Iris pigment epithelial cell (primary cell): ENCODE measurements at places on chromosomes 6 and 20.

DNA sequence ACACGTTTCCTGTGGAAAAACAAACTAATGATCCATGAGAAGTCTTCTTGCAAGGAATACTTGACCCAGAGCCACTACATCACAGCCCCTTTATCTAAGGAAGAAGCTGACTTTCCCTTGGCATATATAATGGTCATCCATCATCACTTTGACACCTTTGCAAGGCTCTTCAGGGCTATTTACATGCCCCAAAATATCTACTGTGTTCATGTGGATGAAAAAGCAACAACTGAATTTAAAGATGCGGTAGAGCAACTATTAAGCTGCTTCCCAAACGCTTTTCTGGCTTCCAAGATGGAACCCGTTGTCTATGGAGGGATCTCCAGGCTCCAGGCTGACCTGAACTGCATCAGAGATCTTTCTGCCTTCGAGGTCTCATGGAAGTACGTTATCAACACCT, 35.4 kb downstream of the GCNT2 start:
- DNase-seq = no peak

DNA sequence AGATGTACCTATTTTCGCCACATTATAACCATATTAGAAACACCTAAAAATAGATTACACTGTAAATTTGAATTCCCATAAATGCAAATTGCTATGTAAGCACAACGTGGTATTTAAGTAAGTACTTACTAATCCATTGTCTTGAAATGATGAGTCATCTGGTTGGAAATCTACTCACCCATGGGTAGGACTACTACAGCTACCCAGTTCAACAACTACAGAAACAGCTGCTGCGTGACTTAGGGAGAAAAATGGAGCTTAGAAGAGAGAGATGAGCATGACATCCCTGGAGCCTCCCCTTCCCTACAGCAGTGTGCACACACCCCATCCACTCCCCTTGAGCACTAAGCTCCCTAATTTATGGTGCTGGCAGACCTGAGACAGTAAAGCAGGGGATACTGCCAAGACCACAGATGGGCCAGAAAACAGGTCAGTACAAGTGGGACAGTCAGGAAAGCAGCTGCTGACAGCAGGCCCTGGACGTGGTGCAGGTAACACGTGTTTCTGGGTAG, 26.9 kb downstream of the RRAGD start:
- DNase-seq = peak; percentile 42

DNA sequence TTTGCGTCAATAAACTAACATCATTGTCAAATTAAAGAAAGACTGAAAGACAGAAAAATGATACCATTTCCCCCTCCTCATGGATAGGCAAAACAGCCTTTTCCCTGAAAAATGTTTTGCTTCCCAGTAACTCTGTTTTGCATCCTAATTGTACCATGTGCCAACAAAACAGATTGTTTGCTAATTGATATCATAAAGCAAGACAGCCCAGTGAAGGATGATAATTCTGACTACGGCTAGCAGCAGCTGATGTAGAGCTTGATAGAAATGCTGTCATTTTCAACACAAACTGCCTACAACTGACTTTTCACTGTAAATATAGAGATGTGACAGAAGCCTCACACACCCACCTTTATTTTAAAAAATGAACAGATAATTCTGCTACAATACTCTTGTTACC, 1061.6 kb downstream of the HACE1 start:
- no peak for DNase-seq

DNA sequence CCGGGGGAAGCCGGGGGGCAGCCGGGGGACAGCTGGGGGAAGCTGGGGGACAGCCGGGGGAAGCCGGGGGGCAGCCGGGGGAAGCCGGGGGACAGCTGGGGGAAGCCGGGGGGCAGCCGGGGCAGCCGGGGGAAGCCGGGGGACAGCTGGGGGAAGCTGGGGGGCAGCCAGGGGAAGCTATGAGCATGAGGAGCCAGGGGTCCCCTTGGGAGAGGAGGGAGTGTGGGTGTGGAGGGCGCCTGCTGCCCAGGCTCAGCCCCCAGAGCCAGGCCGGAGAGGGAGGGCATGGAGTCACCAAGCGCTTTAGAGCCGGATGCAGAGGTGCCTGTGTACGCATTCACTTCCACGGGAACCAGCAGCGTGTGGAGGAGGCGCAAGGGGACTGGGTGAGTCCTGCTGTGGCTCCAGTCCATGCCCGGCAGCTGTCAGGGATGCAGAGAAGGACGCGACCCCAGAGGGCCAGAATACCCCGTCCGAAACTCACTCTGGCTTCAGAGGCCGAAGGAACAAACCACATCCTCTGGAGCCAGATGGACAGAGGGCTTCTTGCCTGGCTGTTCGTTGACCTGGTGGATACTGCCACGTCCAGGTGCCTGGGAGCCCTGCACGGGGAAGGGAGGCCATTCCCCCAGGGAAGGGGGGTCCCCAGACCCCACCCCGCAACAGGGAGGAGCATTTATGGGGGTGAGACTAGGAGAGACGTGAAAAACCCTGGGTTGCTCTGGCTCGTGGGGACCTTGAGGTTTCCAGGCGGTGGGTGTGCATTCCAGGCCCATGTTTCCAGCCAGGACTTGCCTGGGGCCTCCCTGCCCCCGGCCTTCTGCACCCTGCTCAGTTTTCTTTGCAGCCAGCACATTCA, 26.5 kb upstream of the DACT2 start:
- DNase-seq = no peak

GRCh38 chr6:143804835-143805239, 38.3 kb upstream of the LTV1 start:
- DNase-seq = peak; percentile 43

DNA sequence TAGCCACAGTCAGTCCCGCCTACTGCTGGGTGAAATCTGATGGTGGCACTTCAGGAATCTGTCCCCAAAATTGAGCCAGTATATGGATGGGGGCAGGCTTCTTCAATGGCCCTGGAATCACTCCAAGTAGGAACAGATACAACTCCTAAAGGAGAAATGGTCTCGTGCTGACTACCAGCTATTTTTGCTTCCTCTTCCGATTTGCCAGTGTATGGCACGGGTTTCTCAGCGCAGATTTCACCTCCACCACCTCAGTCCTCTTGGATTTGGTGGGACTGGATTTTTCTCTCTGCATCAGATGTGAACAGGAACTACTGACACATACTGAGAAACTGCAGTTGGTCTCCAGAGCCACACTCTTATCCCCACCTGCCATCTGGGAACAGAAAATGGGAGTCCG, 27.2 kb downstream of the PNPLA1 start:
- no peak for DNase-seq

GRCh38 chr6:41318261-41318653, 17.2 kb upstream of the NCR2 start:
- DNase-seq = no peak

GRCh38 chr6:148548749-148549140, 198.1 kb upstream of the UST start:
- DNase-seq = no peak

GRCh38 chr6:154960299-154960843, 34.7 kb upstream of the TIAM2 start:
- DNase-seq = no peak

- peak; percentile 2 for DNase-seq
Observed at GRCh38 chr6:72560721-72561593, 60.9 kb upstream of the KCNQ5 start.

GRCh38 chr20:38889792-38890496, 36.3 kb upstream of the FAM83D start:
- no peak for DNase-seq

GRCh38 chr20:49387581-49387939, 94.9 kb downstream of the KCNB1 start:
- no peak for DNase-seq
